Activated CD4-positive, alpha-beta memory T cell treated with anti-CD3 and anti-CD28 coated beads for 36 hours (primary cell): ENCODE measurements at places on chromosomes 13 and 19.
A peak's percentile ranks its signal among the peaks of the same experiment; 100 is the strongest.

DNA sequence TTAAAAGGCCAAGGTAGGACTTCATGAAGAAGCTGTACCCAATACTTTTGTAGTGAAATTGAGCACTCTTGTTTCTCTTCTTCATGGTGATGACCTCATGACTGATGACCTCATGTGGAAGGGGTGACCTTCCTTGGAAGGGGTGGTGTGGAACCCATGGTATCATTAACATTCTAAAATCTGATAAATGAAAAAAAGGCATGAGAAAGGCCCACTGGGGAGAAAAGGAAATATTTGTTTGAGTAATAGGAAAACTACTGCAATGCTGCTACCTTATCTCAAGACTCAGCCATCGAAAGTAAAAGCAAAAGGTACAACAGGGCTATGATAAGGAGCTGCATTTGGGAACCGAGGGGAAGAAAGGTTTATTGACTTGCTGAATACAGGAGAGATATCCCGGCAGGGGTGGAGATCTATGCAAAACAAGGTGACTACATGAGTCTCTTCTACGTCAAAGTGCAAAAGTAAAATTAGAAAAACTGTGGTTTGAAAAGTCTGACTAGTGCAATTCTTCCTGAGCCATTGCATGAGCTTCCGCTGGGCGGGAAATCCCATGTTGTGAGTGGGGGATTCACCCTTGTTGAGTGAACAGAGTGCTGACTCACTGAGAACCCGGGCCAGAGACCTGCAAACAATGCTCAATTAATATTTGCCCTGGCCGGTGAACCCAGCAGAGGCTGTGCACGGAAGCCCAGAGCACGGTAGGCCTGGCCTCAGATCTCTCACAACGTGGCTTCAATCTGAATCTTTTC is 138.9 kb upstream of the RFC3 start:
- DNase-seq = peak; percentile 93

DNA sequence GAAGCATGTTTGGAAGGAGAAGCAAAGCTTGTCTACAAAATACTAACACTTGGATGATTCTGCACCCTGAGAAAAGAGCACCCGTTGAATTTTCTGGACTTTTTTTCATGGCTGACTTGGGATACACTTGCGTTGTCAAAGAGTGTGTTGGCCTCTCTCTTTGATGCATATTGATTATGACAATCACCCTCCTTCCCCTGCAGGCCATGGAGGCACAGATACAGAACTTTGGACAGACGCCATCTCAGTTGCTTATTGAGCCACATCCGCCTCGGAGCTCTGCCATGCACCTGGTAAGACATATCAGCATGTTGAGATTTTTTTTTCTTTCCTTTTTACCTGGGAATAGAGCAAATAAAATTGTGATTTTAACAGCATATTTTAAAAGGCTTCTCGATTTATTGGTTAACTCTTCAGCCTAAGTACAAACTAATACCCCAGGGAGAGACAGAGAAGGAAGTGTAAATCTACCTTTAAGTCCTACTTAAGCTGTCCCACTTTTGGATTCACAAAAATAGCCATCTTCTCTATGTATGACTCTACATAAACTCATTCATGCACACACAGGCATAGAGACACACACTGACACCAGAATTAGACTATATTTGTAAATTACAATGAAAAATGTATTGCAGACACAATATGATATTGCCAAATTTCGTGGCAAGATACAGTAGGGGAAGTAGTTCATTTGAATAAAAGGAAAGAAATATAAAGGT is 169.7 kb upstream of the MAB21L1 start:
- no peak for DNase-seq

- DNase-seq = no peak
Measured at GRCh38 chr13:30194906-30195305, 112.4 kb downstream of the KATNAL1 start.

DNA sequence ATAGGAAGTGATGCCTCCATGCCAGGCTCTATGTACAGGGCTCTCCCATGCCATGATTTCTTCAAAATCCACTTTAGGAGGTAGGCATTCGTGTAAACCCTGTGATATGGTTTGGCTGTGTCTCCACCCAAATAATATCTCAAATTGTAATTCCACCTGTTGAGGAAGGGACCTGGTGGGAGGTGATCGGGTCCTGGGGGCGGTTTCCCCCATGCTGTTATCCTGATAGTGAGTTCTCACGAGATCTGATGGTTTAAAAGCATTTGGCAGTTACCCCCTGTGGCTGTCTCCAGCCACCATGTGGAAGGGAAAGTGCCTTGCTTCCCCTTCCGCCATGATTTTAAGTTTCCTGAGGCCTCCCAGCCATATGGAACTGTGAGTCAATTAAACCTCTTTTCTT is 8.1 kb downstream of the SARS2 start:
- no peak for DNase-seq

GRCh38 chr19:40954573-40954972 is 36.5 kb upstream of the CYP2B6 start:
- DNase-seq = no peak

DNA sequence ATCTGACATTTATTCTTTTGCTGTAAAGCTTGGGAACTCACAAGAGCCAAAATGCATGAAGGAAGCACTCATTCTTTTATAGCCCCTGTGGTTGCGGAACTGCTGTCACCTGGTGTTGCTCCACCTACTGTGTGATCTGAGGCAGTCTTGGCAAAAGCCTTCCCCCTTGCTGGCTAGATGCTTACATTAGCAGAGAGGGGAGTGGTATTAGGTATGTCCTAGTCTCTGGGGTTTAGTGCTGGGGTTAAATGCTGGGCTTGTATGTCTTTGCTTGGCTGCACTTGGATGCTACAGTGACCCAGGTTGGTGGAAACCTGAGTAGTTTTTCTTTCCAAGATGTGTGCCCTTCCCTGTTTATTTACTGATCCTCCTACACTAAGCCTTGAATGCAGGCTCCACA is 99.3 kb downstream of the WDFY2 start:
- no peak for DNase-seq

DNA sequence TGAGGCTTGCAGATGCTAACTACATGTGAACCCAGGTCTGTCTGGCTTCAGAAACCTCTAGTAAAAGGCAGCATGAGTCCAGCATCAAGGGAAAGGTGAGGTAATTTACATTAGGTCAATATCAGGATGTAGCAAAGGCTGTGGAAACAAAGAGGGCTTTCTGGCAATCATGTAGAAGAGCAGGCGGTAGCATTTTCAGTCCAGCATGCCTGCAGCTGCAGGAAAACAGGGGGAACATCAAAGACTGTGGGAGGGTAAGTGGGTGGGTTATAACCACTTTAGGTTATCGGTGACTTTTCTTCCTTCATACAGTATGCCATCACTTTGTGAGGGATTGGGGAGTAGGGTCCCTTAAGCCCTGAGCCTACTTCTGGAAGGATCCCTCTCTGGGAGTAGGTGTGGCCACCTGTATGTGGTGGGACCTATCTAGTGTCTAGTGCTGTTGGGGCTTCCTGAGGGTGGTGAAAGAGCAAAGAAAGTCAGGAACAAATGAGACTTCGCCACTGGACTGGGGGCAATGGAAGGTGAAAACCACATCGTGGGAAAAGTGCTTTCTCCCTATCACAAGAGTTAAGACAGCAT is 10.8 kb downstream of the SUGP2 start:
- no peak for DNase-seq

- DNase-seq = peak; percentile 66
Measured at GRCh38 chr13:74136084-74136658, 2.0 kb upstream of the KLF12 start.

DNA sequence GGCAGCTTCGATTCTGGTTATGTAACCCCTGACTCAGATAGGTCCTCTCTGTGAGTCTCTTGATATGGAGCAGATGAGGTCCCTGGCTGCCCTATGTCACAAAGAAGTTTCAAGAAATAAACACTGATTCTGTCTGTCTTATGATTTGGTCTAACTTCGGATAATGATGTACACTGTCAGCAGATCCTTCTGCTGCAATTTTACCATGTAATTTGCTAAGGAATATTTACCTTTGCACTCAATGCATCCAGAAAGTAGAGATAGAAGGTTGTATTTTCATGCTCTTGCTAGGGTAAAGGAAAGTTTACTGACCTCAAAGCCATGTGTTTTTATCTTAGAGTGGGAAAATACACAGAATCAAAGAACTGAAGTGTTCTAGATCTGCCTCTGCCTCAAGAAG is 98.2 kb downstream of the KLF5 start:
- DNase-seq = no peak

GRCh38 chr13:75685239-75685697 is 49.1 kb downstream of the LMO7 start:
- DNase-seq = peak; percentile 56

GRCh38 chr19:37551129-37551993 is 43.2 kb downstream of the ZNF571 start:
- peak; percentile 78 for DNase-seq

GRCh38 chr13:23473221-23473620 is 39.7 kb upstream of the SACS start:
- no peak for DNase-seq

DNA sequence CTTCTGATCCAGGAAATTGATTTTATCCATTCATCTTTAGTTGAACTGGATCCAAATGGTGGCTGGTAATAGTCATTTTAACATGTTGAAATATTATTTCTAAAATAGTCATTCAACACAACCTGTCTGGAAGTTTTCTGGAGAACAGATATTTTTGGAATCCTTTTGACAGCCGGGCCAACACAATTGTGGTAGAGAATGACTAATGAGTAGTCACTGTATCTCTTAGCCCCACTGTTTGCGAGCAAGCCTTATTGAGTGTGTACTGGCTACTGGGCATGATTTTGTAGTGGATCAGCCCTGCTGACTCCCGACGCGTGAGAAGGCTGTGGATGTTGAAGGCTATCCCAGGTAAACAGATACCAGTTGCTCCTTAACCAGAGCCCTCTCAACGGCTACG is 383.4 kb downstream of the ZNF536 start:
- DNase-seq = no peak

DNA sequence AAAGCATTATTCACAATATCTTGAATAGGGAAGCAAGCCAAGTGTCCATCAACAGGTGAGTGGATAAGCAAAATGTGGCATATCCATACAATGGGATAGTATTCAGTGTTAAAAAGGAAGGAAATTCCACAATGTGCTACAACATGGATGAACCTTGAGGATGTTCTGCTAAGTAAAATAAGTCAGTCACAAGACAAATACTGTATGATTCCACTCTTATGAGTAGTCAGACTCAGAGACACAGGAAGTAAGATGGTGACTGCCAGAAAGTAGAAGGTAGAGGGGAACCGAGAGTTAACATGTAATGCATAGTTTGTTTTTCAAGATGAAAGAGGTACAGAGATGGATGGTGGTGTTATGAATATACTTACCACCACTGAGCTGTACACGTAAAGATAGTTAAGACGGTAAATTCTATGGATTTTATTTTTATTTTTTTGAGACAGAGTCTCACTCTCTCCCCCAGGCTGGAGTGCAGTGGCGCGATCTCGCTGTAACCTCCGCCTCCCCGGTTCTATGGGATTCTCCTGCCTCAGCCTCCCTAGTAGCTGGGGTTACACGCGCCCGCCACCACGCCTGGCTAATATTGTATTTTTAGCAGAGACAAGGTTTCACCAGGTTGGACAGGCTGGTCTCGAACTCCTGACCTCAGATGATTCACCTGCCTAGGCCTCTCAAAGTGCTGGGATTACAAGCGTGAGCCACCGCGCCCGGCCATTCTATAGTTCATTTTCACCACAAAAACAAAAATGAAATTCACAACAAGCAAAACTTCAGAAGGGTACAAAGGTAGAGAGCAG is 1.0 kb upstream of the CHAMP1 start:
- peak; percentile 72 for DNase-seq

GRCh38 chr19:7850945-7851622 is 21.1 kb downstream of the EVI5L start:
- DNase-seq = no peak

DNA sequence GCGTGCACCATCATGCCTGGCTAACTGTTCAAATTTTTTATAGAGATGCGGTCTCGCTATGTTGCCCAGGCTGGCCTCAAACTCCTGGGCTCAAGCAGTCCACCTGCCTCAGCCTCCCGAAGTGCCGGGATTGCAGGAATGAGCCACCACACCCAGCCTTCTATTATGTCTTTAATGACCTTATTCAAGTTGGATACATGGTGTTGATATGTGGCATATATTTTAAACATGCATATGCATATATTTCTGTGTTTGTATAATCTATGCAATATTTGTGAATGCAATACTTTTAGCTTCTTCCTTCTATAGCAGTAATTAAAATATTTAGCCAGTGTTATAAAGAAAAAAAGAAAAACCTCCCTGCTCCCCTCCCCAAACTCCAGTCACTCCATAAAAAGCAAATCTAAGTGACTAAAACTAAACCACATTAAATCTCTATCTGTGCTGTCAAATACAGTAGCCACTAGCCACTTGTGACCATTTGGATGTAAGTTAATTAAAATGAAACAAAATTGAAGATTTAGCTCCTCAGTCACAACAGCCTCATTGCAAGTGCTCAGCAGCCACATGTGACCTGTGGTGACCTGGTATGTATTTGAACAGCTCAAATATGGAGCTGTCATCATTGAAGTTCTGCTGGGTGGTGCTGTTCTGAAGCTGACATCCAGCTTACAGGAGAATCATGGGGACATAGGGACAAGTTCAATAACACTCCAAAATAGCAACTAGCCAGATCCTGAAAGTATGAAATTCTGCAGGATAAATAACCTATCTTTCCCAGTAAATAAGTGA is 27.4 kb downstream of the FCGBP start:
- DNase-seq = no peak

DNA sequence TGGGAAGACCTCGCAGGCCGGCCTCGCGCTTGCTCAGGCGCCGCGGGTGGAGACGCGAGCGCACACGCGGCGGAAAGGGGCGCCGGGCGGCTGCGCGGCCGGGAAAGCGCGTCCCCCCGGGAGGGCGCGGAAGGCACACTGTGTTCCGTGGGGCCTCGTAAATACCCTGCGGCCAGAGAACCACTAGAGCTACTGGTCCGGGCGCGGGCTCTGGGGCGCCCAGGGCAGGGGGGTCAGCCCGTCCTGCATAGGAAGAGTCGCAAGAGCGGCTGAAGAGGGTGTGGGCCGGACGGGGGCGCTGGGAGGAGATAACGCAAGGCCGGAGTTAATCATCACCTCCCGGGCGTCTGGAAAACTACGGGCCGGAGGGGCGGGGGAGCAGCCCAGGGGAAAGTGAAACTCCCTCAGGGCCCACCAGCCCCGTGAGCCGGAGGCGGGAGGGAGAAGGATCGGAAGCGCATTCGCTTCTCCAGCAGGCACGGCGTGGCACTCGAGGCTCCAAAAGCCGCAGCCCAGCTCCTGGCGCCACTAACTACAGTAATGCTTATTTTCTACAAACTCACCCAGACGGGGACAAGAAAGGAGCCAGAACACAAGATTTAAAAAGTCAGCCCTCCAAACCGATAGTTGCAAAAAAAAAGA is 1.1 kb upstream of the WBP4 start:
- peak; percentile 85 for DNase-seq

GRCh38 chr13:87972568-87972967 is 301.4 kb downstream of the SLITRK5 start:
- DNase-seq = no peak

DNA sequence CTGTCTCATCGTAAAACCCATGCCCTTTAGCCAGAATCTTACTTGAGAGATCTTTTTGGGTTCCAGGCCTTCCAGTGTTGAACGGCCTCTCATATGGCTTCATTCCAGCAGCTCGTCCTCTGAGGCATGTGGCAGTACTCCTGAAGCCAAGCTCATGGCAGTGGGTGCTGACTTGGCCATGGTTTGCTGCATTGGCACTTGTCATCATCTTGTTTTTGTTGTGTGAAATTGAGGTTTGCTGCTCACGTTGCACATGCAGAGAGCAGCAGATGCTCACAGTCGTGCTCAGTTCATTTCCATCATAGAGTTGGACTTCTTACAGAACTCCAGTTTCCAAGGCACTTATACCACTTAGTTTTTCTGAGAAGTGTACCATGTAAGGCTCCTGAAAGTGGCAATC is 14.9 kb downstream of the TEX29 start:
- no peak for DNase-seq

- DNase-seq = no peak
Measured at GRCh38 chr13:43036351-43037250, 13.2 kb downstream of the DNAJC15 start.
